ENCODE measurements at places on chromosomes 6 and 20. TPM values are rescaled to one million over a fixed set of nuclear protein-coding genes. Genes with fewer than 3 reads are reported as not detected.

PHF10 gene
- 19.9 TPM for total RNA-seq

ZBTB24 gene
- total RNA-seq, result 18.1 TPM

- DNase-seq, result no peak
These were observed 188.0 kb upstream of the HDDC2 start for GRCh38 chr6:125489579-125490285.

GRCh38 chr6:140794544-140794943 lies 1338.2 kb upstream of the GJE1 start:
- DNase-seq, result no peak

DNA sequence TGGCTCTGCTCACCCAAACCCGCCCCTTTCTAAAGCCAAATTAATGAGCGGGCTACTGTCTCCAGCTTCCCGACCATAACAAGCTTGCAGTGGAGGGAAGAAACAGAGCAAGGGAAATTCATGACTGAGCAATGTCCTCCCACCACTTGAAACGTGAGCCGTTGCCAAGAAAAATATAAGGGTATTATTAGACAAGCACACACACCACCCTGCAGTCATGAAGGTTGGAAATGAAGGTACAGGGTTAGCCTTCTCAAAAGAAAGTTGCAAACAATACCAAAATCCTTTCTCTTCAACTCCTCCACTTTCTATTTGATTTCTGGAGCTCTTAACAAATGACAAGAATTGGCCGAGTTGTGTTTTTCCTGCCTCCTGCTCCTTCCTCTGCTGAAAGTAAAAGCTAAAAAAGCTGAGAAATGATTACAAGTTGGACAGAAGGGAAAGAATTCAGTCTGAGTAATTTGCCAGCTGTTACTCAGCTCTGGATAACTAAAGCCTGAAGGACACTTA lies 151.1 kb upstream of the B3GAT2 start:
- no peak for DNase-seq

GRCh38 chr6:82877213-82878195 lies 188.1 kb downstream of the UBE3D start:
- no peak for DNase-seq
